Substantia nigra (tissue), 51 donors: ENCODE measurements at places on chromosomes 7 and 10.

GRCh38 chr10:133309720-133310398 is 1.1 kb downstream of the ZNF511 start:
- DNase-seq: no peak

- no peak for DNase-seq
Observed at GRCh38 chr10:16843252-16843870, 26.1 kb upstream of the RSU1 start.

DNA sequence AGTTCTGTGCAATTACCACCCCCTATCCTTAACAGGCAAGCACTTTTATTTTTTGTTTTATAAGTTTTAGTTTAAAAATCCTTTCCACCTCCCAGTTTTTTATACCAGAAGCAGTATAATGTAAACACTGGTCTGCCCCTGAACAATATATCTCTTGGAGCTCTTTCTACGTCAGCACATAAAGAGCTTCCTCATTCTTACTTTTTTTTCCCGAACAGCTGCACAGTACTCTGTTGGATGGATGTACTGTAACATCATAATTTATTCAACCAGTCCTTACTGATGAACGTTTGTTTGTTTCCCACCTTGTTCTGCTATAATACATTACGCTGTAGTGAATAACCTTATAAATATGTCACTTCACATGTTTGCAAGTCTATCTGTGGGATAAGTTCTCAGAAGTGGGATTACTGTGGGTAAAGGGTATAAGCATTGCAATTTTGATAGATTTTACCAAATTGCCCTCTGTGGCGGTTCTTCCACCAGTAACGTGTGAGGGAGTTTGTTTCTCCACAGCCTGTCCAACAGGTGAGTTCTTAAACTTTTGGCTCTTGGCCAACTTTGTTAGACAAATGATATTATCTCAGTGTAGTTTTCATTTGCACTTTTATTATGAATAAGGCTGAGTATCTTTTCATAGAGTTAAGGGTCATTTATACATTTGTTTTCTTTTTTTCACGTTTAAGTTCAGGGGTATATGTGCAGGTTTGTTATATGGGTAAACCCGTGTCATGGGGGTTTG is 32.8 kb downstream of the ADRA2A start:
- DNase-seq: no peak

GRCh38 chr10:31754803-31755624 is 173.6 kb downstream of the ARHGAP12 start:
- DNase-seq: peak; percentile 10

- no peak for DNase-seq
Observed at GRCh38 chr7:28269700-28270361, 89.2 kb upstream of the JAZF1 start.

DNA sequence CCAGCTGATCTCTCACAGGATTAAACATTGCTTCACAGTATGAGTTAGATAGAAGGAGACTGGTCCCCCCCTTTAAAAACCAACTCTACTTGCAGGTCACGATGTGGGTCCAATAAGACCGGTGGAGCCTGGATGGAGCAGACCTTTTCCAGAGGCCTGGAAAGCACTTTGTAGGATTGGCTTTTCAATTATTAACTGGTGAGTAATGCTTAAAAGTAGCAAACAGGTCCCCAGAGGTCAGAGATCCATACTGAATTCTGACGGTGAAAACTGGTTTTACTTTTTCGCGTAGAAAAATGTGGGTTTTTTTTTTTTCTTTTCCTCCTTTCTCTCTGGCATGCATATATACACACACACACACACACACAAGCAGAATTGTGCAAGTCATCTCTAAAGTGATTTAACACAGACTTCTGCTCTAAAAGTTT is 74.9 kb upstream of the OGDHL start:
- no peak for DNase-seq
